Hippocampal formation (tissue), 2 donors: ENCODE measurements at places on chromosomes 1 and 21.

DNA sequence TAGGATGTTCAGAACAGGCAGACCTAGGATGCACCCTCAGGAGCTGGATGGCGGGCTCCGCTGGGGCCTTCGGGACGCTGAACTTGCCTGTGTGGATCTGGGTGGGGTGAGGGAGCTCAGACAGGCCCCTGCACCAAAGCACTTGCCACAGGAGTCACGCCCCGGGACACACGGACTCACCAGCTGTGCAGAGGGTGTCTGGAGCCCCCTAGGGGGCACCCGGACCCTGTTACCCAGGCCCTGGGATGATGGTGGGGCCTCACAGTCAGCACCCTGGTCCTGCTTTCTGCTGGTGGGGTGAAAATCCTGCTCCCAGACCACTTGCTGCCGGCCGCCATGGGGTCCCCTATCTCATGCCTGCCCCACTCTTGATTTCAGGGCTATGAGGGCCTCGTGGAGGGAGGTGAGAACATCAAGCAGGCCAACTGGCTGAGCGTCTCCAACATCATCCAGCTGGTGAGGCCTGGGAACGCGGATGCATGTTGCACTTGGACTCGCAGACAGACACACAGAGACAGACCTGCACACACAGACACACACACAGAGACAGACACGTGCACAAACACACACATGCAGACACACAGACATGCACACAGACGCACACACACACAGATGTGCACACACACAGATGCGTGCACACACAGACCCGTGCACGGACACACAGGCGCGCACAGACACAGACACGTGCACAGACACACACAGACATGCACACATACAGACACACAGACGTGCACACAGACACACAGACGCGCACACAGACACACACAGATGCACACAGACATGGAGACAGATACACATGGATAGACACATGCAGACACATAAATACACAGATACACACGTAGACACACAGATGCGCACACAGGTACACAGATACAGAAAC lies 11.0 kb downstream of the PFKL start:
- DNase-seq, result no peak

DNA sequence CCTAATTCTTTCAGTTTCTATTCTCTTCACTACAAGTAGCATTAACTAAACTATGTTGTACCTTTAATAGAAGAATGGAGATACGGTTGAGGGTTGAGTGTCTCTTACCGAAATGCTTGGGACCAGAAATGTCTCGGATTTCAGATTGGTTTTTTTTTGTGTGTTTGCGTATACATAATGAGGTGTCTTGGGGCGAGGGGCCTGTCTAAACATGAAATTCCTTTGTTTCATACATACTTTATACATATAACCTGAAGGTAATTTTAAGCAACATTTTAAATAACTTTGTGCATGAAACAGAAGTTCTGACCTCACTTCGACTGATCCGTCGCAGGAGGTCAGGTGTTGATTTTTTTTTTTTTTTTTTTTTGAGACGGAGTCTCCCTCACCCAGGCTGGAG lies 36.3 kb upstream of the MYOCOS start:
- no peak for DNase-seq

DNA sequence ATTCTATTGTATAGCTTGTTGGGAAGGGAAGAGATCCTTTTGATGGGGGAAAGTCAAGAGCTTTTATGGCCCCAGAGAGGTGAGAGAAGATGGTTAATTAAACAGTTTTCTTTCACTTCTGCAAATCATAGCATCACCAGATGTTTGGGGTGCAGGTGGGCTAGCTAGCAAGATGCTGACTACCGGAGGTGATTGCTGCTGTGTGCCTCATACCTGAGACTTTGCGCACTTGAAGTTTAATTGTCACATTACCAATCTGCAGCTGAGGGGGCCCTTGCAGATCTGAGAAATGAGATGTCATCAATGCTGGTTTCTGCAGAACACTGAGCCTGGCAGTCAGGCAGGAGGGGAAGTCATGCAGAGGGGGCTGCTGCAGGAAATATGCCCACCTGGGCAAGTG lies 73.9 kb downstream of the SNRPE start:
- DNase-seq, result no peak

GRCh38 chr21:39022863-39023693 lies 160.2 kb downstream of the PSMG1 start:
- DNase-seq, result no peak
